Naive thymus-derived CD4-positive, alpha-beta T cell (primary cell): ENCODE measurements at places on chromosomes 16 and 17. TPM values are rescaled to one million over a fixed set of nuclear protein-coding genes. Genes with fewer than 3 reads are reported as not detected.

Gene CCL5
- 17.4 TPM for total RNA-seq

GRCh38 chr16:27526180-27526579 is 23.5 kb downstream of the GTF3C1 start:
- no peak overlapping the region for H3K27ac ChIP-seq
- peaks cover 76% of the 10 kb centered on the region for H3K36me3 ChIP-seq
- H3K4me3 ChIP-seq: no peak overlapping the region
- H3K4me1 ChIP-seq: no peaks in the 10 kb centered on the region

DNA sequence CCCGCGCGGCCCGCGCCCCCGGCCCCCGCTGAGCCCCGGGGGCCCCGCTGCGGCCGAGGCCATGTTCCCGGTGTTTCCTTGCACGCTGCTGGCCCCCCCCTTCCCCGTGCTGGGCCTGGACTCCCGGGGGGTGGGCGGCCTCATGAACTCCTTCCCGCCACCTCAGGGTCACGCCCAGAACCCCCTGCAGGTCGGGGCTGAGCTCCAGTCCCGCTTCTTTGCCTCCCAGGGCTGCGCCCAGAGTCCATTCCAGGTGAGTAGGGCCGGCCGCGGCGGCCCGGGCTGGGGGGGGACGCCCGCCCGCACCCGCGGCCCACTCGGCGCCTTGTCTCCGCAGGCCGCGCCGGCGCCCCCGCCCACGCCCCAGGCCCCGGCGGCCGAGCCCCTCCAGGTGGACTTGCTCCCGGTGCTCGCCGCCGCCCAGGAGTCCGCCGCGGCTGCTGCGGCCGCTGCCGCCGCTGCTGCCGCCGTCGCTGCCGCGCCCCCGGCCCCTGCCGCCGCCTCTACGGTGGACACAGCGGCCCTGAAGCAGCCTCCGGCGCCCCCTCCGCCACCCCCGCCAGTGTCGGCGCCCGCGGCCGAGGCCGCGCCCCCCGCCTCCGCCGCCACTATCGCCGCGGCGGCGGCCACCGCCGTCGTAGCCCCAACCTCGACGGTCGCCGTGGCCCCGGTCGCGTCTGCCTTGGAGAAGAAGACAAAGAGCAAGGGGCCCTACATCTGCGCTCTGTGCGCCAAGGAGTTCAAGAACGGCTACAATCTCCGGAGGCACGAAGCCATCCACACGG is 504 bp downstream of the MAZ start:
- peak overlapping the region; percentile 79 for H3K27ac ChIP-seq
- H3K4me3 ChIP-seq: peak overlapping the region; percentile 54
- H3K4me1 ChIP-seq: peaks cover 40% of the 10 kb centered on the region
- H3K36me3 ChIP-seq: no peaks in the 10 kb centered on the region
- no peaks in the 10 kb centered on the region for H3K27me3 ChIP-seq

DNA sequence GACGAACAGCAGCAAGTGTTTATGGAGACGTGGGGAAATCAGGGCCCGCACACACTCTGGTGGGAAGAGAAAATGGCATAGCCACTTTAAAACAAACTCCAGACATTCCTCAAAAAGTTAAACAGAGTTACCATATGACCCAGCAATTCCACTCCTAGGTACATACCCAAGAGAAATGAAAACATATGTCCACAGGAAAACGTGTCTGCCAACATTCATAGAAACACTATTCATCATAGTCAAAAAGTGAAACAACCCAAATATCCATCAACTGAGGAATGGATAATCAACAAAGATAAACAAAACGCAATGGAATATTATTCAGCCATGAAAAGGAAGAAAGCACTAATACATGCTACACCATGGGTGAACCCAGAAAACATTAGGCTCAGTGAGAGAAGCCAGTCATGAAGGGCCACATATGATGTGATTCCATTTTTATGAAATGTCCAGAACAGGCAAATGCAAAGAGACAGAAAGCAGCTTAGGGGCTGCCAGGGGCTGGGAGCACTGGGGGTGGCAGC is 32.8 kb downstream of the ADCY9 start:
- H3K4me3 ChIP-seq: no peak overlapping the region
- DNase-seq: no peak
- H3K36me3 ChIP-seq: no peaks in the 10 kb centered on the region
- no peaks in the 10 kb centered on the region for H3K4me1 ChIP-seq

- DNase-seq: no peak
- no peaks in the 10 kb centered on the region for H3K27me3 ChIP-seq
- H3K27ac ChIP-seq: no peak overlapping the region
- H3K4me1 ChIP-seq: no peaks in the 10 kb centered on the region
Measured at GRCh38 chr17:79115487-79115886, 40.9 kb downstream of the ENGASE start.

DNA sequence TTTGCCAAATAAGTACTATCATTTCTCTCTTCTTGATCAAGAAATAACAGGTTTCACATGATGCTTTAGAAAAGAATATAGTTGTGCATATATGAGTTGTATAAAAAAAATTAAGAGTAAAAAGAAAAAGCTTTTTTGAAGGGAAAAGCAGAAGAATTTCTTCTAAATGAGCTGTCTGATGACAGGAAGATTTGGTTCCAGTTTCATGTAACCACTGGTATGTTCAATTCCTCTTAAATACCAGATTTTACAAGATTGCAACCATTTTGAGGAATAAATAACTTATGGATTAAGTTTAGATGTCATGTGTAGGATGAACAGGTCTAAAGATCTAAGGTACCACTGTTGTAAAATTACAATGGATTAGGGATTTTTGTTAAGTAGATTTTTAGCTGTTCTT is 45.0 kb downstream of the VMP1 start:
- H3K27ac ChIP-seq: no peak overlapping the region
- no peaks in the 10 kb centered on the region for H3K36me3 ChIP-seq
- no peak overlapping the region for H3K4me3 ChIP-seq
- H3K27me3 ChIP-seq: no peaks in the 10 kb centered on the region
- peaks cover 5% of the 10 kb centered on the region for H3K4me1 ChIP-seq

DNA sequence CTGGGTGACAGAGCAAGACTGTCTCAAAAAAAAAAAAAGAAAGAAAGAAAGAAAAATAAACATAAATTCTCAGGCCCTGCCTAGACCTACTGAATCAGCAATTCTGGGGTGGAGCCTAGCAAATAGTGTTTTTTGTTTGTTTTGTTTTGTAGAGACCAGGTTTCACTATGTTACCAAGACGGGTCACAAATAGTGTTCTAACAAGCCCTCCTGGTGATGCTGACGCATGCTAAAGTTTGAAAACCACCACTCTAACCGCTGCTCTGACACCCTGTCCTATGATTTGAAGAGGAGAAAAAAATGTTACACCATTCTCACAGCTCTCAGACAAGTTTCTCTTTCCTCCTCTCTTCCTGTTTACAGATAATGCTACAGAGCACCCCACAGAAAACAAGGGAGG is 1.5 kb downstream of the MRPL10 start:
- H3K27me3 ChIP-seq: no peaks in the 10 kb centered on the region
- peaks cover 31% of the 10 kb centered on the region for H3K4me1 ChIP-seq
- H3K36me3 ChIP-seq: peaks cover 39% of the 10 kb centered on the region
- no peak for DNase-seq
- peak overlapping the region; percentile 99 for H3K4me3 ChIP-seq
- no peak overlapping the region for H3K27ac ChIP-seq

GRCh38 chr17:45908460-45908859 is 14.1 kb downstream of the MAPT start:
- H3K27me3 ChIP-seq: no peaks in the 10 kb centered on the region
- H3K36me3 ChIP-seq: no peaks in the 10 kb centered on the region
- H3K4me1 ChIP-seq: no peaks in the 10 kb centered on the region
